Stimulated activated CD8-positive, alpha-beta memory T cell treated with anti-CD3 and anti-CD28 coated beads, Interleukin-7, amount 100 ng/mL, for 1 hour (primary cell): ENCODE measurements at places on chromosomes 16 and 17.

- no peak for DNase-seq
Measured at GRCh38 chr17:79041041-79041570, 17.1 kb downstream of the C1QTNF1 start.

DNA sequence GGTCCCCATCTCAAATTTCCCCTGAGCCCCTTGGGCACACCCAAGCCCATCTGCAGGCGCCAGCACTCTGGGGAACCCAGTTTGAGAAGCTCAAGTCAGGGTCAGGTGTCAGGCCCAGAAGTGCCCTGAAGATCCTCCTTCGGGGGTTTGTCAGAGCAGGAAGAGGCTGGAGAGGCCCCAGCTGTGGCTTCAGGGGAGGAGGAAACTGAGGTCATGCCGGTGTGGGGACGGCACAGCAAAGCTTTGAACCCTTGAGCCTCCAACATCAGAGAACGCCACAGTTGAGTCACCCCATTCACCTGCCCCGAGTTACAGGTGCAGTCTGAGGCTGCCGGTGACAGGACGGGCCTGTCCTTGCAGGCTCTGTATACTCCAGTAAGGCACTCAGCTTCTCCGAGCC lies 140.2 kb upstream of the CIBAR2 start:
- DNase-seq: no peak

DNA sequence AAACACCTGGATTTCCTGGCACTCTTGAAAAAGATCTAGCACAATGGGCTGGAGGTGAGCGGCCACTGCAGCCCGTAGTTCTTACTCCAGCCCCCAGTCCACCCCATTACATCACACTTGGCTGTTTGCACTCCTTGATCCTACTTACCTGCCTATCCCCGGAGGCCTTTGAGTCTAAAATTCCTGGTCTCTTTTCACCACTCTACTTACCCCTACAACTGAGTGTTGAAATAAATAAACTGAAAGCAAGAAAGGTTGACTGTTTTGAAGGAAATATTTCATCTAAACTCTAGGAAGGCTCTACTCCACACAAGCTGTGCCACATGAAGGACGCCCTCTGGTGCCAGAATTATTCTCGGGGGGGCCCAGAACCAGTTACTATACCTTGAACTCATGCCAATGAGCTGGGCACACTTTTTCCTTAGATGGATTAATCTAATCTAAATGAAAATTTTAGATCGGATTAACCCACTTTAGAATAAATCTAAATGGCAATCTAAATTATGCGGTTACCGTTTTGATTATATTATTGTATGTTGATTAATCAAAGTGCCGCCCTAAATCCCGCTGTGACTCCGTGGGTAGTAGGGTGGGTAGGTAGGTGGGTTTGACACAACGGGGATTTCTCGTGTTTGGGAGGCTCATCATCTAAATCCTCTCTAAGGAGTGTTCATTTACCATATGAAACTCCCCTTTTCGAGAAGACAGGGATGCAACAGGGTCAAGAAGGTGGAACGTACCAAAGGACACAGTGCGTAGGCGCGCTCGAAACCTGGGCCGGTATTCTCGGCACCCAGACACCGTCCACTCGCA lies 651 bp upstream of the EIF1 start:
- DNase-seq: peak; percentile 48

DNA sequence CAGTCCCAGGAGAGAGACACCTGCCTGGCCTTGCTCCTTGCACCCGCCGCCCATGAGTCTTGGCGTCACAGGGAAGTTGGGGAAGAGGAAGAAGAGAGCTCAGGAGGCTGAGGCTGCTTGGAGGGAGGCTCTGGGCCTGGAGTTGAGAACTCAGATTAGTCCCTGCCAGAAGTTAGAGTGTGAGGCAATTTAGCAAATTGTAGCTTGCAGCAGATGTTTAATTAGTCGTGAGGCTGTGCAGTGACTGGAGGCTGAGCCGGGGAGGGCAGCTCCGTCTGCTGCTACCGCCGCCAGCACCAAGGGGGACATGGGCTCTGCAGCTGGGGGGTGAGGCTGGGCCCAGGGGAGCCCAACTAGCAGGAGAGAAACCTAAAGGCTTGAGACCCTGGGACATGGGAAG lies 738.3 kb upstream of the EEF2KMT start:
- no peak for DNase-seq

DNA sequence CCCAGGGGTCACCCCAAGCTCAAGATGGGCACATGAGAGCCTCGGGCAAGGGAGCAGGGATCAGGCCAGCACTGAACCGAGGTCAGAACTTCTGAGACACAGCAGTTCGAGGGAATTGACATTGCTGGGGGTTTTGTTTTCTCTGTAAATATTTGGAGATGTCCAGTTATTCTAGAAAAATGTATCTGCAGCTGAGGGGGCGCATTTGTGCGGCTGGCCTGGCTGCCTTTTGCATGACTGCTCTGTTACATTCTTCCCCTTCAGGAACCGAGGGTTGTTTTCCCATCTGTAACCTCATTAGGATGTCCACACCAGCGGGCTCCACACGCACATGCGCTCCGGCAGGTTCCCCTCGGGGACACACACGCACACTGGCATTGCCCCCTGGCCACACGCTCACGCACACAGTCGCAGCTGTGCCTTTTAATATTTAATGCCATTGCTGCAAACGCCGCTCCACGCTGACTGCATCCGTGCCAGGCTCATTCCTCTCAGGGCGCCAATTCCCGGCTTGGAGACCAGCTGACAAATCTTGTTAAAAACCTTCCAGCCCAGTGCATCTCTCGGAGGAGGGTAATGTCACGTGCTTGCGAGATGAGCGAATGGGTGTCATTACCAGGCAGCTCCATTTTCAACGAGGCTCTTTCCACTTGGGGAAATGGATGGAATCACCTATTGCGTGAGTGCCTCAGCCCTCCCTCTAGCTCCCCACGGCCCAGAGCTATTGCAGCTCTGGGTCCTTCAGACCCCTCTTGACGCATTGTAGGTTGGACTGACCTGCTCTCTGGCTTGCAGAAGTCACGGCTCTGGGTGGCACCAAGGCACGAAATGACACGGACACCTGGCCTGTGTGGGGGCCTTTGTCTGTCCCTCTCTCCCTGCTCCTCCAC lies 13.1 kb downstream of the CCR7 start:
- DNase-seq: no peak

GRCh38 chr16:24848065-24848464 lies 2.3 kb downstream of the SLC5A11 start:
- no peak for DNase-seq

GRCh38 chr16:16120382-16121184 lies 102.7 kb downstream of the ABCC6 start:
- no peak for DNase-seq

DNA sequence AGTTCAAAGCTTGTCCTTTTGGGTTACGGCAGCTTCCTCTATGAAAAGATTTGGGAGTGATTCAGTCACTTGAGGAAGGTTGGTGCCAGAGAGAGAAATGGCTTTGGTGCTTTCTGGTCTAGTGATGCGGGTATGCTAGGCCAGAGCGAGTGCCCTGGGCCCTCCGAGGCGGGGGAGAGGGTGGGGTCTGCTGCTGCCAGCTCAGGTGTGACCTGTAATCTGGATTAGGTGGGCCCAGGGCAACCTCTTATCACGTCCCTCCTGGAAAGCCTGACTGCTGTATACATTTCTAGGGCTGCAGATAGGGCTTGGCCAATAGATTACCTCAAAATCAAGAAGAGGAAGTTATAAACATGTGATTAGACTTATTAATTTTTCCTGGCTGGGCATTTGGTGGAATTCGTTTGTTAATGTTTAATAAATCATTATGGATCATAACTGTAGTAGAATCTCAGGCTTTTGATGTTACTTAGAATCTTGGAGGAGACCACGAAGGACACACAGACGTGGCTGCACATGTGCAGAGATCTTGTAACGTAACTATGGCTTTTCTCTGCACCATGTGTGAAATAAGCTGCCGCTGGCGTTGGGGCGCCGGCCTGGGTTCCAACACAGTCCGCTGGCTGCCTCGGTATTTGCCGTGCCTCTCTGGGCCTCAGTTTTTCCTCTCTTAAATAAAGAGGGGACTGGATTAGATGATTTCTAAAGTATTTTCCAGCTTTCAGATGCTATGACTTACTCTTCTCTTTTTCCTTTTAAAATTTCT lies 1.2 kb downstream of the IRF8 start:
- no peak for DNase-seq

DNA sequence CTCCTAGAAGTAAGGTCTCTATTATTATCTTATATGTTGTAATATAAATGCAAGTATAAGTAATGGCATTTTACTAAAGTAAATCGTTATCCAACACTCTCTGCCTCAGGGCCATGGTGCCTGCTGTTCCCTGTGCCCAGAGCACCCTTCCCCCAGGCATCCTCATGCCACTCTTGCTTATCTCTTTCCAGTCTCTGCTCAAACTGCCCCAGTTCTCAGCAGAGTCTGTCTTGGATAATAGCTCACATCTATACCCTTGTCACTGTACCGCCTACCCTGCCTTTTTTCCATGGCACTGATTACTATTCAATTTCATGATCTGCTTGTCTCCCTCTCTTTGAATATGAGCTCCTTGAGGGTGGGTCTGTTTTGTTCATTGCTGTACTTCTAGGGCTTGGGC lies 31.7 kb downstream of the CDH1 start:
- DNase-seq: no peak

- DNase-seq: no peak
Measured at GRCh38 chr16:58110571-58111301, 18.4 kb downstream of the CFAP20 start.

- no peak for DNase-seq
Measured at GRCh38 chr17:2901582-2901981, 105.3 kb downstream of the RAP1GAP2 start.

DNA sequence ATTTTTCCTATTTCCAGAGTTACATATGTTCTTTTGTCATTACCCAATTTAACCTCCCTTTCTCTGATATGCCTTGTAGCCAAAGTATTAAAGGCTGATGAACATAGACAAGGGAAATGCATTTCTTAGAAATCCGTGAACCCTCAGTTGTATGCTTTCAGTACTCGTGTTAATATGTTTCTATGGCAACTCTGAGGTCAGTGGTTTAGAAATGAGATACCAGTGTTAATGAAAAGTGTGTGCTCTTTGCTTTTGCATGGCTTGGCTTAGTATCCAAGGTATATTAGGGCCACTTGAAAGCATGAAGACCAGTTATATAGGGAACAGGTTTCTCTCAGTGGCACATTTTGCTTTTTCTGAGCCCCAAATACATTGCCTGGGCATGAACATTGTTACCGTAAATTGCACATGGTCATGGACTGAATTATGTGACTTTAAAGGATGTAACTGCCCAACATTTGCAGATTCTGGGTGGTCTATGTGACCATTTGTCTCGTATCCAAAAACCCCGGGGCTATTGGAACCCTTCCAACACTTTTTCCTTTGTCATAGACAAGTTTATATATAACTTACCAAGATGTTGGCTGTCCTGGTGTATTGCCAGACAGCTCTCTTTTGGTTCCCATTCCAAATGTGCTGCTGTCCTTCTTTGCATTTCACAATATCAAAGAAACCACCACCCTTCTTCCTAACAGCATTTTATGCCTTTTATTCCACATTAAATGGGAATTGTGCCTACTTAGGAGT lies 17.5 kb downstream of the ABHD15 start:
- DNase-seq: no peak

DNA sequence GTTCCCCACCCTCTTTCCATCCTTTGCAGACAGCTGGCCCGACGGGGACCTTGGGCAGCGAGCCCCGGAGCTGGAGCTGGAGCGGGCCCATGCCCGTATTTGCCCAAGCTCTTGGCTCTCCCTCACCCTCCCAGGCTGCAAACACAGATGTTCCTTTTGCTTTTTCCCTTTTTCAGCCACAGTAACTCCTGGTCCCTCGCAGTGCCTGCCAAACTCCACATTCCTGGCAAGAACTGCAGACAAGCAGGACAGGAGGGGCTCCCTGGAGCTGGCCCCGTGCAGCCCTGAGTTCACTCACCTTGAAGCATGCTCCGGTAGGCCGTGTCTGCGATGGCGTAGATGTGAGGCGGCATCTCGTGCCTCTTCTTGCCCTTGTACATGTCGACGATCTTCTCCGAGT lies 33.9 kb downstream of the MYH11 start:
- DNase-seq: no peak

DNA sequence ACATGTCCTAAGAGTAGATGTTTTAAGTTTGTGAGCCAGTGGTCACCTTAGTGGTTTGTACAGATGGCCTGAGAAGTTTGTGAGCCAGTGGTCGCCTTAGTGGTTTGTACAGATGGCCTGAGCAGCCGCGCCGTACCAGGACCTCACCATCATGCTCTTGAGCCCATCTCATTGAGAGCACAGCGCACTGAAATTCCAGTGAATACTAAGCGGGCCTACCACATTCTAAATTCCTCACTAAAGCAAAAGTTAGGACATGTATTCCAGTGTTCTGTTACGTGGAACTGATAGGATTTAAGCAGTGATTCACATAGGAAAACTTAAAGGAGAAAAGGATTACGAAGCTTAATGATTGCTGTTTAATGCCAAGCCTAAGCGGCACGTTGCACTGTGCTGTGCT lies 3.9 kb downstream of the USP10 start:
- DNase-seq: no peak

GRCh38 chr17:57535249-57535966 lies 209.7 kb downstream of the CCDC182 start:
- DNase-seq: no peak

- no peak for DNase-seq
Measured at GRCh38 chr17:79084291-79085153, 9.9 kb downstream of the ENGASE start.

DNA sequence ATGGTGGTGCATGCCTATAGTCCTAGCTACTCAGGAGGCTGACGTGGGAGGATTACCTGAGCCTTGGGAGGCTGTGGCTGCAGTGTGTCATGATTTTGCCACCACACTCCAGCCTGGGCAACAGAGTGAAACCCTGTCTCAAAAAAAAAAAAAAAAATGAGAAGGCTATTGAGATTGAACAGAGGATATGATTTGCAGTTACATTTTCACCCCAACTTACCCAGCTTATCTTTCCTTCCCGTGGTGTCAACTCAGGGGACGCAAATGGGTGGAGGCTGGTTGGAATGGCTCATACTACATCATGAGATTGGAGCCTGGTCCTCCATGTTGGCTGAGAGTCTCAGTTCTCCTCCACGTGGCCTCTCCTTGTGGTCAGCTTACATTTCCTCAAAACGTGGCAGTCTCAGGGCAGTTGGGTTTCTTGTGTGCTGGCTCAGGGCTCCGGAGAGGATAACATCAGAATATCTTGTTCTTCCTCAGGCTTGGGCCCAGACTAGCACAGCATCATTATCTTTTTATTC lies 17.2 kb upstream of the NSMCE1 start:
- no peak for DNase-seq

GRCh38 chr16:66943426-66944053 lies 8.2 kb downstream of the CES2 start:
- no peak for DNase-seq

DNA sequence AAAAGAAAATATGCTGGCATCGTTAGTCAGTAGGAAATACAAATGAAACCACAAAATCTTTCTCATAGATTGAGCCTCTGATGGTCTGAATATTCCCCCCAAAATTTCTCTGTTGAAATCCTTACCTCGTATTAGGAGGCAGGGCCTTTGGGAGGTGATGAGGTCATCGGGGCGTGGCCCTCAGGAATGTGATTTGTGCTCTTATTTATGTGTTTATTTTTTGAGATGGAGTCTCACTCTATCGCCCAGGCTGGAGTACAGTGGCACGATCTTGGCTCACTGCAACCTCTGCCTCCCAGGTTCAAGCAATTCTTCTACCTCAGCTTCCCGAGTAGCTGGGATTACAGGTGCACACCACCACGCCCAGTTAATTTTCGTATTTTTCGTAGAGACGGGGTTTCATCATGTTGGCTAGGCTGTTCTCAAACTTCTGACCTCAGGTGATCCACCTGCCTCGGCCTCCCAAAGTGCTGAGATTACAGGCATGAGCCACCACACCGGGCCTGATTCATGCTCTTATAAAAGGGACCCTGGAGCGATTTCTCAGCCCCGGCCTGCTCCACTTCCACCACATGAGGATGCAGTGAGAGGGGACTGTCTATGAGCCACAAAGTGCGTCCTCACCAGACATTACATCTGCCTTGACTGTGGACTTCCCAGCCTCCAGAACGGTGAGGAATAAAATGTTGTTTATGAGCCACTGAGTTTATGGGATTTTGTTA lies 53.1 kb downstream of the DNAH17 start:
- no peak for DNase-seq
